Cardiac muscle cell (in vitro differentiated cells and primary cell): ENCODE measurements at places on chromosomes 11 and 22. TPM values are rescaled to one million over a fixed set of nuclear protein-coding genes. Genes with fewer than 3 reads are reported as not detected.

CWC15 gene
- total RNA-seq: 55.9 and 60.4 TPM in 2 replicates

- DNase-seq: no peak
These were observed 23.8 kb downstream of the BCR start for GRCh38 chr22:23204125-23204488.

GRCh38 chr11:73399636-73400035 is 23.4 kb downstream of the RELT start:
- DNase-seq: no peak

DNA sequence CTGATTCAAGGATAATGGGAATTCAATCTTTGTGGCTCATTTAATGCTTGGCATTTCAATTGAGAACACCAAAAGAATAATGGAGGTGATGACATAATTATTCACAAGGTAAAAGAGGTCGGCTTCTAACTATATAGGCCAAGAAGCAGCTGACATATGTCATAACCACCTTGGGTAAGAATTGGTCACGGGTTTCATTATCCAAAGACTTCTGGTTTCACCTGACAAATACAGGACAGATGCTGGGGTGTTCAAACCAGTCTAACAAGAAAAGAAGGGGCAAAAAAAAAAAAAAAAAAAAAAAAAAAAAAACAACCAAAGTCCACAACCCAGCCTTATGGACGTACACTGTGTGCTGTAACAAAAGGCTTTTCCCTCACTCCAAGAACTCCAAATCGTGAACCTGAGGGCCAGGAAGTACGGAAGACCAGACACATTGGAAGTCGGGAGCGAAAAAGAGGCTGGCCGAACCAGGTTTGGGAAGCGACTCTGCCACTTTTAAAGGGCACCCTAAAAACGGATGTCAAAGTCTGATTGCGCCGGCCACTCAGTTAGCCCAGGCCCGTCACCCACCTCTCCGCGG is 385 bp downstream of the HARBI1 start:
- DNase-seq: no peak

- DNase-seq: peak; percentile 98
These were observed 46.6 kb downstream of the CWC15 start for GRCh38 chr11:94926698-94927237.

C11orf16 gene
- total RNA-seq: not detected in 2 replicates

DNA sequence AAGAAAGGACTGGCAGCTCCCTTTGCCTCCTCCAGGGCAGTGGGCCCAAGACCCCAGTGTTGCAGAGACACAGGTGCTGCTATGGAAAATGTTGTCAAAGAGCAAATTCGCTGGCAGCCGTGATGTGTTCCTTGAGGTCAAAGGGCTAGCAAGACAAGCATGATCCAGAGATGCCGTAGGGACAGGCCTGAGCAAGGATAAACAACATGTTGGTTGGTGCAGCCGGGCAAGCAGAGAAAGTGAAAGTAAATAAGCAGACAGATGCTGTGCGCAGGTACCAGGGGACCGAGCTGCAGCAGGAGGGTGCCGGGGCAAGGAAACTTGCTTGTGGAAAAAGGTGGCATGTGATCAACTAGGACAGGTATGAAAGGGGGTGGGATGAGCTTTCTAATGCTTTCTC is 125.5 kb upstream of the NECTIN1 start:
- no peak for DNase-seq

CHRM1 gene
- 1.3 and 1.4 TPM in 2 replicates for total RNA-seq

GRCh38 chr11:82765466-82766034 is 31.9 kb upstream of the FAM181B start:
- DNase-seq: no peak

ALG9 gene
- 35.3 and 49.9 TPM in 2 replicates for total RNA-seq

DNA sequence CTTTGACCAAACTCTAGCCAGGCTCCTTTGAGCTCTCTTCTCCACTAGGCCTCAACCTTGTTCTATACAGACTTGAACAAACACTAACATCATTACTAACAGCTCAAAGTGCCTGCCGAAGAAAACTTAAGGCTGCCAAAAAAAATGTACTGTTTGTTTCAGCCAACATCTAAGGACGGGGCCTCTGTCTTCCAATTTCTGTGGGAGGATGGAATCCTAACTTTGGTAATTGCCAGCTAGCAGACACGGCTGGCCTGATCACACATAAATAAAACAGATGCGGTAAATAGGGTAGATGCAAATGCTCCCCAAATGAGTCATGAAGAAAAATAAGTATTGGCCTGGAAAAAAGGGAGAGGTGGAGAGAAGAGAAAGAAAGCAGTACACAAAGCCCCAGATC is 394.3 kb downstream of the TMEM135 start:
- no peak for DNase-seq

MYOD1 gene
- not detected in 2 replicates for total RNA-seq

- no peak for DNase-seq
These were observed 33.2 kb upstream of the CWF19L2 start for GRCh38 chr11:107490836-107491235.

DNA sequence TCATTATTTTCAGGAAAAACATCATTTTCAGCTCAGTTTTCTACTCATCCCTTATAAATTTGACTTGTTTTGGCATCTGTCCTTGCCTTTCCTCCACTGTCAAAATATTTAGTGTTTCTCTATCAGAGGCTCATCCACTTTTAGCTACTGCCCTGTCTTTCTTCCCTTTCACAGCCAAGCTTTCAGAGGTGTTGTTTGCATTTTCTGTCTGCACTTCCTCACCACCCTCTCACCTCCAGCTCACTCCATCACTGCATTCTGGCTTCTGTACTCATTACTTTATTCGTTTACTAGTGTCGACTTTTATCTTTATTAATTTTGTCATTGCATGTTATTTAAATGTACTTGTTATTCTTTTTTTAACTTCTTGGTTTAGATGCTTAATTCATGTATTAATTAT is 26.7 kb upstream of the NNMT start:
- no peak for DNase-seq

BLID gene
- total RNA-seq: 1.0 and 1.3 TPM in 2 replicates

DNA sequence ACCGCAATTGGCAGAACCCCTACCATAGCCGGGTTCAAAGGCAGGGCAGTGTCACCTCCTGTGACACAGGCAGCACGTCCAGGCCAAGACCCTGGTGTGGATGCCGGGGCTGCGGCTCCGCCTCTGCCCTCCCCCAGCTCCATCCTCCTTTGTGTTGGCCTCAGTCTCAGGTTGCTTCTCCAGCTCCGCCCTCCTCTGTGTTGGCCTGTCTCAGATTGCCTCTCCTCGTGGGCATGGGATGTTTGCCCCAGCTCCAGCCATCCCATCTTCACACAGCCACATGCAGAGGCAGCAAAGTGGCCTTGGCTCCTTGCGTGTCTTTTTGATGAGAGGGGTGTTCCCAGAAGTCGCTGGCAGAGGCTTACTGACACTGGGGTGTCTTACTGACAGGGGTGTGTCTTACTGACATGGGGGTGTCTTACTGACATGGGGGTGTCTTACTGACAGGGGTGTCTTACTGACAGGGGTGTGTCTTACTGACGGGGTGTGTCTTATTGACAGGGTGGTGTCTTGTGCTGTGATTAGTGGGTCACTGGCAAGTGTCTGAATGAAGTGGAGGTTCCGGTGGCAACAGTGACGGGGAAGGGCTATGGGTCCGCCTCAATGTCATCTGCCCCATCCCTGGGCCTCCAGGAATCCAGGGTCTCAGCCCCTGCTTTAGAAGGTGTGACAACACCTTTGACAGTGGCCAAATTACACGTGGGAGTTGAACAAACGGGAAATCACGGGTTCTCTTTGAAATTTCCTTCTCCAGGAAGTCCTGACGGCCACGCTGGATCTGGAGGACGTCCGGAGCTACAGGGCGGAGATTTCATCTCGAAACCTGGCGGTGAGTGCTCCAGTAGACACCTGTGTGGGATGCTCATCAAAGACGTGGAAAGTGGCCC is 24.9 kb downstream of the NADSYN1 start:
- DNase-seq: no peak

DNA sequence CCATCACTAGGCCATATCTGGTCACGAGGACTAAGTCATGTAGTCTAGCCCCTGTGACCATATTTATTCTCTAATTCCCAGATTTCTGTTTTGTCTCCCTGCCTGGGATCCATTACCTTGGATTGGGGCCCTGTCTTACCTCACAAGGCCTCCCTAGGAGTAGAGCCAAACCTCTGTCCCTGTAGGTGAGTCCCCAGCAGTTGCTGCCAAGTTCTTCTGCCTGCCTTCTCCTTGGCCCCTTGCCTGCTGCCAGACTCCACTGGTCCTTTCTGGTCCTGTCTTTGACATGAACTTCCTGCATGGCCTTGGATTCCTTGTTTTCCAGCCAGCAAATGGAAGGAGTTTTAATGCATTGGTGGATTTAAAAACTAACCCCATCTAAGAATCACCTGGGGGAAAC is 35.6 kb upstream of the CADM1 start:
- no peak for DNase-seq

GRCh38 chr11:59247531-59248227 is 35.0 kb upstream of the MPEG1 start:
- peak; percentile 42 for DNase-seq

- DNase-seq: no peak
These were observed 176.5 kb upstream of the TTC12 start for GRCh38 chr11:113137713-113138529.

- peak; percentile 70 for DNase-seq
These were observed 22.1 kb upstream of the CTR9 start for GRCh38 chr11:10728789-10729472.

DNA sequence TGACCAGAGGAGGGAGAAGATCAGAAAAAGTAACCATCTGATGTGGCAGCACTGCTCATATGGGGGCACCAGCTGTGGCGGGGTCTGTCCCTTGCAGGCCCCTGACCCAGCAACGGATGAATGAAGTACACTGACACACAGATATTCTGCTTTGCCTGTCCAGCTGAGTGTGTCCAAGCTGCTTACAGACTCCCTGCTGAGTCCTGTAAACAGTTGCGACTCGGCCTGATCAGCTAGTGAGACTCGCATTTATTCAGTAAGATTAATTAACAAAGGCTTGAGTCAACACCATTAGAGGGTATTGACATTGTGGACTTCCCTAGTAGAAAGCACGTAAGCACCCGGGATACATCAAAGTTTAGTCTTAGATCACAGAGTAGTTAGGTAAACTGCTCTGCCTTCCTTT is 15.3 kb upstream of the OR10D3 start:
- DNase-seq: no peak

DNA sequence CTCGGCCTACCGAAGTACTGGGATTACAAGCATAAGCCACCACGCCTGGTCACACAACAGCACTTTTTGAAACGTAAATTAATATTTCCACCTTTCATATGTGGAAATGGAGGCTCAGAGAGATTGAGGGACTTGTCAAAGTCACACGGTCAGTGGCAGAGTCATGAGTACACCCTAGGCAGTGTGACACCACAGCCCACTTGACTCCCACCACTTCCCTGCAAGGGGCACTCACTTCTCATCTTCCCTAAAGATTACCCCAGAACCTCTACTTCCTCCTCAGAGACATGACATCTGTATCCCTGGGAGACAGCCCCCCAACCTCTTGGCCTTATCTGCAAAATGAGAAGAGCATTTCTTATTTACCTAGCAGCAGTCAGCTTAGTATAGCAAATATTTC is 16.5 kb upstream of the MYOD1 start:
- DNase-seq: no peak

GRCh38 chr22:17132112-17132511 is 11.0 kb upstream of the TMEM121B start:
- no peak for DNase-seq

TEX12 gene
- not detected in 2 replicates for total RNA-seq

ZC3H12C gene
- 7.0 and 7.1 TPM in 2 replicates for total RNA-seq

GRCh38 chr11:58907780-58908179 is 31.5 kb upstream of the GLYATL1 start:
- DNase-seq: no peak

- no peak for DNase-seq
These were observed 35.5 kb downstream of the USP28 start for GRCh38 chr11:113839842-113840241.

MOV10L1 gene
- 0.18 TPM in 1 of 2 replicates, not detected in the other for total RNA-seq

MMP10 gene
- not detected in 2 replicates for total RNA-seq

ADAMTS15 gene
- 12.9 and 13.0 TPM in 2 replicates for total RNA-seq

NXPE4 gene
- total RNA-seq: not detected in 2 replicates

- DNase-seq: no peak
These were observed 3.2 kb upstream of the NRXN2 start for GRCh38 chr11:64726211-64726641.

- DNase-seq: no peak
These were observed 1338.8 kb downstream of the BRD1 start for GRCh38 chr22:48488611-48489511.

GRCh38 chr22:38513063-38513462 is 7.0 kb upstream of the DDX17 start:
- peak; percentile 41 for DNase-seq

DNA sequence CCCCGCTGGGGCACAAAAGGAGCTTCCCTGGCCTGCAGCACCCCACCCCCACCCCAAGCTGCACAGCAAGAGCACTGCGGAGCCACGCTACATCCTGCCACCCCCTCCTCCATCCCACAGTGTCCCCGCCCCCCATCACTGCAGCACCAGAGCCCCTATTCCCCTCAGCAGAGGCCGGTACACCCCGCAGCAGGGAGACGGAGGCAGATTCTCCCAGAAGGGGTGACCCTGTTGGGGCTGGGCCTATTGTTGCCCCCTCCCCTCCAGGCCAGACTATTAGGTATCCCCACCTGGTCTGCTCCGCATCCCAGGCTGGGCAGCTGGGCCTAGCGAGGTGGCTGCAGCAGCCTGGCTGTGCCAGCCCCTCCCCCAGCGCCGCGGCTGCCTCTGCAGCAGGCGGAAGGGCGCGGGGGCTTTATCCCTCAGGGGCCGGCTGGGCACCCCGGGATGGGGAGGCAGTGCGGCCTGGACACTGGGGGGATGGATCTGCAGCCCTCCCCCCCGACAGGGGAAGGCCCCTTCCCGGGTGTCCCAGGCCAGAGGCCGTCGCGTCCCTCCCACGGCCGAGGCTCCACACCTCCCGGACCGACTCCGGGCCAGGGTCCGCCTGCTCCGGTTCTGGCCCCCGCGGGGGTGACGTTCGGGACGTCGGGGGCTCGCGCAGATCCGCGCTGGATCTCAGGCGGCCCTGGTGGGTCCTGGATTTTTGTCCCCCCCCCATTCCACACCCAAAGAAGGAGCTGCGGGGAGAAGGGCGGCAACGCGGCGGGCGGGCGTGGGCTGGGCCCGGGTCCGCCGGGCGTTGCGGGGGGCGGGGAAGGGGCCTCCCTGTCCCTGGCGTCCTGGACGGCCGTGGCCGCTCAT is 943 bp downstream of the DUSP8 start:
- no peak for DNase-seq

KRTAP5-11 gene
- total RNA-seq: not detected in 2 replicates

CASP5 gene
- not detected in 2 replicates for total RNA-seq

LUZP2 gene
- total RNA-seq: 0.07 TPM in 1 of 2 replicates, not detected in the other

GRCh38 chr11:120565466-120566155 is 54.1 kb downstream of the GRIK4 start:
- no peak for DNase-seq

- DNase-seq: peak; percentile 68
These were observed 647 bp downstream of the SWAP70 start for GRCh38 chr11:9664276-9665171.
